ENCODE measurements at places on chromosomes 2 and 18.

DNA sequence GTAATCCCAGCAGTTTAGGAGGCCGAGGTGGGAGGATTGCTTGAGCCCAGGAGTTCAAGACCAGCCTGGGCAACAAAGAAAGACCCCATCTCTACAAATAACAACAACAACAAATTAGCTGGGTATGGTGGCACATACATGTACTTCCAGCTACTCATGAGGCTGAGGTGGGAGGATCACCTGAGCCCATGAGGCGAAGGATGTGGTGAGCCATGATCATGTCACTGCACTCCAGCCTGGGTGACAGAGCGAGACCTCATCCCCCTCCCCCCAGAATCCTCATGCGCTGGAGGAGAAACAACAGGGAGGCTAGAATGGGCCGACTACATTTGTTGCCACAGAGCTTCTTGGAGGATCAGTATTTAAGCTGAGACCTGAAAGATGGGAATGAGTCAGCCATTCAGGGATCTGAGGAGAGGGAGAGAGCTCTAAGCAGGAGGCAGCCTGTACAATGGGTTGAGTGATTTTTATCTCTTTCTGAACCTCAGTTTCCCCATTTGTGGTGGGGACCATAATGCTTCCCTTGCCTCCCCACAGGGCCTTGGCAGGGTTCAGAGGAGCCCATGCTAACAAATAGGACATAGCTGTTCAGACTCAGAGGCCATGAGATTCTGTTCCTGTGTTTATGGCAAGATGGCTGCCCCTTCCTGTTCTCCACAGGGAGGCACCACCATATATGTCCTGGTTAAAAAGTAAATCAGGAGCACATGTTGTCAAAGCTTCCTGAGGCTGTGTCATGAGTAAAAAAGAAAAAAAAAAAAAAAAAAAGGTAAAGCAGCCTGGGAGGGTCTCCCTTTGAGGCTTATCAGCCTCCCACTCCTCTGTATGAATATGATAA lies 131.4 kb upstream of the HAAO start:
- no peak for DNase-seq

DNA sequence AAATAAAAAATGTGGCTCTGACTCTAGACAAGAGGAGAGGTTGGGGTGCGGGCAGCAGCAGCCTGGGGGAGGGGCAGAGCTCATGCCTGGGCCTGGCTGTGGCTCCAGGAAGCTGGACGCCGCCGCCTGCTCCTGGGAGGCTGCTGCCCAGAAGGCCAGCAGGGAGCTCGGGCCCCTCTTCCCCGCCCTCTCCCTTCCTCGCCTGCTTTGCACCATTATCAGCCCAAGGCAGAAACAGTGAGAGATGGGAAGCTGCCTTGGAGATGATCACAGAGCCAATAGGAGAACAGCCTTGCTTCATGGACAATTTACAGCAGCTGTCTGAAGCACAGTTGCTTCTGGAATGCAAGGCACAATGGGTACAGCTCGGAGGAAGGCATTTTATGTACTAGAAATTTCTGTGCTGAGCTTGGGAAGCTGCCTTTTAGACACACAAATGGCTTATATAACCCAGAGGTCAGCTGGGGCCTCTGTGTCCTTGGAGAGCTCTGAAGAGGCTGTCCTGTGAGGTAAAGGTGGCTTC lies 55.3 kb upstream of the AFF3 start:
- DNase-seq: no peak

- no peak for DNase-seq
These were observed 30.6 kb downstream of the SCN3A start for GRCh38 chr2:165173215-165173614.

GRCh38 chr18:55790296-55790695 lies 202.3 kb upstream of the TCF4 start:
- DNase-seq: no peak

DNA sequence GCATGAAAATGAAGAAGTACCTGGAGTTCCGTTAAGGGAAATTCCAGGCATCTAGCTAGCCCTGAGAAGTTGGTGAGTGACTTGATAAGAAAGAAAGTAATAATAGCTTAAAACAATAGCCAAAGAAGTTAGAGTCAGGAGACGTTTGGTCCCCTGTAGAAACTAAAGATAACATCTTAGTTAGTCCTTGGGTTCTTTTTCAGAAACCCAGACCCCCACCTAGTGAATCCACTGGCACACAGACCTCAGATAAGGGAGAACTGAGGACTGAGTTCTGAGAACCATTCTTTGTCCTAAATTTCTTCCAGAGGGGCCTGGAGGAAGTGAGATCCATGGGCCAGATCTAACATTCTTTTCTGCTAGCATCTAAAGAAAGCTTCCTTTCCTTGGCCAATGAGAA lies 335.4 kb downstream of the SLC4A3 start:
- DNase-seq: no peak

GRCh38 chr2:167776359-167776758 lies 471.0 kb downstream of the STK39 start:
- DNase-seq: no peak

DNA sequence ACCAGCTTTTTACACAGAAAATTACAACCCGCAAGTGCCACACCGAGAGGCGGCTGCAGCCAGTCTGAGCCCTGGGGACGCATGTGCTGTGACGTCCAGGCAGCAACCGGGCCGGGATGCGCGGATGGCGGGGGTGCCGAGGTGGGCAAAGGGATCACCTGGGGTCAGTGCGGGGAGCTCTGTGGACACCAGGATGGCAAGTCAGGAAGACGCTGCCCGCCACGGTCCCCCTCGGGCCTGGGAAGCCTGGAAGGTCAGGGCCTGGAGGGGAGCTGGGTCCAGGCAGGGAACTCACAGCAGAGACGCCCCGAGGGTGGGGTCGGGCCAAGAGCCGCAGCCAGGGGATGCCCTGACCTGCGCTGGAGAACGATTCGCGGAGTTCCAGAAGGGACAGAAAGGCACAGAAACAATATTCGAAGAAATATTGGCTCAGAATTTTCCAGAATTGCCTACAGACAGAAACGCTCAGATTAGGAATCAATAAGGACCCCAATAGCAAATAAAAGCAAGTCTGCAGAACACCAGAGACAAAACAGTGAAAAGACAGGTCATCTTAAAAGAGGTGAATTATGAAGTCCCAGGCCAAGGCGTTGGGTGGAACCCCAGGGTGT lies 11.7 kb upstream of the KIF1A start:
- DNase-seq: no peak

GRCh38 chr2:177668617-177669016 lies 276.0 kb downstream of the AGPS start:
- DNase-seq: no peak

- DNase-seq: no peak
These were observed 821 bp upstream of the EPHA4 start for GRCh38 chr2:221572821-221573429.

DNA sequence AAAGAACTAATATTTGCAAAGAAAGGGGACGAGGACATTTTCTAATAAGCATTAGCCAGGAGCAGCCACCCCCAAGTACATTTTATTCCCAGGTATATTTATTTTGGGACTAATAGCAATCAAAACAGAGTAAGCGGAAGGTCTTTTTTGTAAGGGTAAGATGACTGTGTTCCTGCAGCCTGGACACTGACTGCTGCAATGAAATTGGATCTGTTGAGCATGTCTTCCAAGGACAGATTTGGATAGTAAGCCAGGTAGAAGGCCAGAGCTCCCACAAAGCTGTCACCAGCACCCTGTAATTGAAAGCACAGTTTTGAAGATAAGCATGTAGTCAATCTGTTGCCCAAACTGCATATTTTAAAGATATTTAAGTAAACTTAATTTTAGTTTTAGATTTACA lies 10.0 kb downstream of the MRPL33 start:
- DNase-seq: no peak

DNA sequence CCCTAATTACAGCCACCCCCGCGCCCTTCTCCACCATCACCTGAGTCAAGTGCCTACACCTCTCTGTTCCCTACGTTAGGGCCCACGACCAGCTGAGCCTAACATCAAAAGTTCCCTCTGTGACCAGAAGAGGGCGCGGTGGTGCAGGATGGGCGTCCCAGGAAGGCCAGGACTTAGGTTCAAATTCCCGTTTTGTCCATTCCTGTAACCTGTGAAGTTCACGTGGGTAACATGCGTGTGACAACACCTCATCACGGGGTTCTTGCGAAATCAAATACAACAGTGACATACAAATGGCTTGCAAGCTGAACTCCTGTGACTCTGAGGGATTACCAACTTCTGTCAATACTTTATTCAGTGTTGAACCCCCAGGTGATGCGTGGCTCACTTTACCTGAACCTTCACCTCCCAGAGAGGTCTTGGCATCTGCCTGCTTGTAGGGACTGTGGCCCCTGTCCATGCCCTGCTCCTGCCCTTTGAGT lies 207.9 kb downstream of the ARL4C start:
- peak; percentile 49 for DNase-seq

DNA sequence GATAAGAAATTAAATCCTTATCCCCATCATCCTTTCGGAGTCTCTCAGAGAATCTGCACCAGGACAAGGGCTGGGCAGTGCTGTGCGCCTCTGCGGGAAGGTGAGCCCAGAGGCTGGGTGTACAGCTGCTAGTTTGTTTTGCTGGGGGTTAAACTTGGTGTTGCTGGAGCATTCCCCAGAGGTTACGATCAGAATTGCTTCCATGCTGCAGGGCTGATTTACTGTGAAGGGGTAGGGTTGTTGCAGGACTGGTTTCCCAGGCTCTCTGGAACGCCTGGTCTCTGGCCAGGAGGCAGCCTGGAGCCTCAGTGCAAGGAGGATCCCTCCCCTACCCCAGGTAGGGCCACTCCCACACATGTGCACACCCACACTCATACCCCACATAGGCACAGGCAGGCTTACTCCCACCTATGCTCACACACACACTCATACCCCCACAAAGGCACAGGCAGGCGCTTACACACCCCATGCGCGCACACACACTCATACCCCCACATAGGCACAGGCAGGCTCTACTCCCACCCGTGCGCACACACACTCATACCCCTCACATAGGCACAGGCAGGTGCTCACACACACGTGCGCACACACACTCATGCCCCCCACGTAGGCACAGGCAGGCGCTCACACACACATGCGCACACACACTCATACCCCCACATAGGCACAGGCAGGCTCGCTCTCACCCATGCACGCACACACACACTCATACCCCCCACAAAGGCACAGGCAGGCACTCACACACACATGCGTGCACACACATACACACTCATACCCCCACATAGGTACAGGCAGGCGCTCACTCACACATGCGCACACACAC lies 11.3 kb downstream of the CNNM4 start:
- DNase-seq: no peak

DNA sequence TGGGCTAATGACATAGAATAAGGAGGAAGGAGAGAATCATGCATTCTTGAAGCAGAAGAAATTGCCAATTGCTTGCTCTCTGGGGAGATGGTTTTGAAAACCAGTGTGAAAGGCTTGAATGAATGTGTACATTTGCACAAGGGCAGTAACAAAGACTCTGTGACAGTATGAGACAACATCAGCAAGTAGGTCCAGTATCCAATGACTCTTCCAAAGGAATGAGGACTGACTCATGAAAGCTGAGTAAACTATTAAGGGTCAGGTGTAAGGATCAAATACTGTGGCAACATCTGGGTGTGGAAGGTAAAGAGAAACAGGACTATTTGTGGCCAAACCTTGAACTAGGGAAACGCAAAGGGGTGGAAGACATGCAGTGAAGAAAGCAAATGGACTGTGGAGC lies 886.0 kb upstream of the CHAC2 start:
- DNase-seq: no peak

DNA sequence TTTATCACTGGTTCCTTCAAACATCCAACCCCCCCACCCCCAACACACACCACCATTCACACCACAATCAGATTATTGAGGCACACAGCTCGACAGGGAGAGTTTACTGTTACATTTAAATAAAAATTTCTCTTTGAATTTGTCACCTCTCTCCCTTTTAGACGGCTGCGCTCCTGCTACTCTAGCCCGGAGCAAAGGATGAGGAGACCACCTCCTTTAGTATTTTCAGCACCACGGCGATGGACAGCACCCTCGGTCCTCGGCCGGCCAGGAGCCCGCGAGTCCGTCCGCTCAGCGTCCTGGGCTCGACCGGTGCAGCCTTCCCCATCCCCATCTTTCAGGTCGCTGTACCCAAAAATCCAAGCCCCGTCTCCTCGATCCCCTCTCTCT lies 892 bp downstream of the CELF4 start:
- DNase-seq: no peak

DNA sequence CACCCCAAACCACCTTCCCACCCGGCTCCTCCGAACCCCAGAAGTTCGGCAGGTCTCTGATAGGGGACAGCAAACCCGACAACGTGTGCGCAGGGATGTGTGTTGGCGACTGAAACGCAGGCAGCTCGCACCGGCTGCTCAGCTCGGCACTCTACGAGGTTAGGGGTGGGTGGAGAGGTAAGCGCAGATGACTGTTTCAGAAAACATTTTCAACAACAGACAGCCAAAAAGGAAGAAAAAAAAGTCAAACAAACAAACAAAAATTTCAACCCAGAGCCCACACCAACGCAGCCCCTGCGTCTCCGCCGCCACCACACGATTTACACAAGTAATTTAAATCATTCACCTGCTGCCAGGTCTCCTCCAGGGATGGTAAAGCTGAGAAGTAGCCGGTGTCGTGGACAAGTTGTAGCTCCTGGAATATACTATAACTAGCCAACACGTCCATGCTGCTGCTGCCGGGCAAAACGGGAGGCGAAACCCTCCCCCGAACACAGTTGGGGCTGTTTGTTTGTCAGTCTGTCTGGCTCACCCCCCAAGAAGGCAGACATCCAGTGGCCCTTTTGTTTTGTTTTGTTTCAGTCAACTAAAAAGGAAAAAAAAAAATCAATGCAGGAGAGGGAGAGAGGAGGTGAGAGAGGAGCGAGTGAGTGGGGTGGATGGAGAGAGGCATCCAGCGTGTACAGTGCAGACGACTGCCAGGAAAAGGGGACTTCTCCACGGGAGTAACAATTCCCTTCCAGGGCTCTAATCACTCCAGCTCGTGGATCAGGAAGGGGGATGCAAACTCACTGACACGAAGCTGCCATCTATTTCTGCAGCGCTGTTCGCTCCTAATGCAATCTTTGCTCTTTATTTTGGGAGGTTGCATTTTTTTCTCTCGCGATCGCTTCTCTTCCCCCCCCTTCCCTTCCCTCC lies at the start of gene KLF7:
Gene KLF7 (minus strand): TSS at position 828 of the 918 bp plus-strand sequence. CDS start 380 bp downstream, at position 448.
- peak; percentile 24 for DNase-seq

DNA sequence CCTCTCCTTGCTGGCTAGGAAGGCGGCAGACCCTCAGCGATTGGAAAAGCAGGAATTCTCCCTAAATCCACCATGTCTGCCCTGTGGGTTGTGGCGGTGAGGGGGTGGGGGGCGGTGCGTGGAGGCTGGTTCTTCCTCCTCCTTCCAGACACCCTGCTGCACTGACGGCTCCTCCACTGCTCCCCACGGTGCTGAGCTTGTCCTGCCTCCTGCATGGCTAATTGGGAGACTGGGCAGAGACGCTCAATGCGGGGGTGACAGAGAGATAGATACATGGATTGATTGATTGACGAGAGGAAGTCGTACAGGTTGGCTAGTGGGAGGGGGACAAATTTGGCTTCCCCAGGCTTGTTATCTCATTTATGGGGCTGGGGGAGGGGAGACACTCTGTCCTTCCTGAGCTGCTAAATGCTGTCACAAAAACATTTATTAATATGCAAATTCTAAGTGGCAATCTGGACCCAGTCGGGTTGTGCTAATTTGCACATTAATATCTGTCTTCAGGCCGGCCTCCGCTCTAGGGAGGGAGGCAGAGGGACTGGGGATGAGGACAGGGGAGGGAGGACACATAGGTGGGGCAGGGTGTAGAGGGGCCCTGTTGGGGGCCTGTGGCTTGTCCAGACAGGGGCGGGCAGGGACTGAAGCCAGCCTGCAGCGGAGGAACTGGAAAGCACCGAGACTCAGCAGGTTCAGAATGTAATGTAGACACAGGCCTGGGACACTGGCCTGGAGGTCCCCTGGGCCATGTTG lies 181.6 kb downstream of the CELF4 start:
- no peak for DNase-seq
